ENCODE measurements at places on chromosomes 1 and 21.

GRCh38 chr1:53015508-53015860 lies 46.5 kb upstream of the PODN start:
- DNase-seq, result no peak

DNA sequence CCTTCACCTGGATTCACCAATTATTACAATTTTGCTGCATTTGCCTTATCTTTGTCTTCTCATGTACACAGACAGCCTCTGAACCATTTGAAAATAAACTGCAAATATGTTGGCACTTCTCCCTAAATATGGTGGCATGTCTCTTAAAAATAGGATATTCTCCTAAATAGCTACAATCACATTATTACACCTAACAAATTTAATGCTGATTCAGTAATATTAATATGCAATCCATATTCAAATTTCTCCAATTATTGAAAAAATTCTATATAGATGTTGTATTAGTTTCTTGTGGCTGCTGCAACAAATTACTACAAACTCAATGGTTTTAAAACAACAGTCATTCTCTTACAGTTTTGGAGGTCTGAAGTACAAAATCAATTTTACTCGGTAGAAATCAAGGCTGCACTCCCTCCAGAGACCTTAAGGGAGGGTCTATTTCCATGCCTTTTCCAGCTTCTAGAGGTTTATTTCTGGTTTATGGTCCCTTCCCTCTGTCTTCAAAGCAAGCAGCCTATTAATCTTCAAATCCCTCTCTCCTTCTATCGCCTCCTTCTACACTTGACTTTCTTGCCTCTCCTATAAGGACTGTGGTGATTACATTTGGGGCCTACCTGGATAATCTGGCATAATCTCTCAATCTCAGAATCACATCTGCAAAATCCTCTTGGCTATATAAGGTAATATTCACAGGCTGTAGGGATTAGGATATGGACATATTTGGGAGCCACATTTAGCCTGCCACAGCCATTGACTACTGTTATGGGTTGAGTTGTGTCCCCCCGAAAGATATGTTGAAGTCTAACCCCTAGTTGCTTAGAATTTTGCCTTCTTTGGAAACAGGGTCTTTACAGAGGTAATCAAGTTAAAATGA lies 52.5 kb upstream of the BOLA1 start:
- no peak for DNase-seq

- DNase-seq, result no peak
These were observed 262.8 kb upstream of the USP24 start for GRCh38 chr1:55477953-55478352.

DNA sequence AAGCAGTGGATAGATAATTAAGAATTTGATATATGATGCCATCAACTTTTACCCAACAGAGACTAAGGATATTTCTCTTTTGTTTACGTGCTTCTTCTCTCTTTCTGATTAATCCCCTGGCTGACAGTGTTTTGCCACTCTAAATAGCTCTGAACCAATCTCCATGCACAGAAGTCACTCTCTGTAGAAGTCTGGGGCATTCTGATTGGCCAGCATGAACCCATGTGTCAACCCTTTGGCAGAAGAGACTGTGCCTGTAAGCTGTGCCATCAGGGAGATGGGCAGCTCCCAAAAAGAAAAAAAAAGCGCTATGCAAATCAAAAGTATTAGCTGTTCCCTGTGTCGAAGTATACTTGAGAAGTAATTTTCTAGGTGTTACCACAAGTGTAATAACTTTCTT lies 34.1 kb upstream of the NRIP1 start:
- no peak for DNase-seq

DNA sequence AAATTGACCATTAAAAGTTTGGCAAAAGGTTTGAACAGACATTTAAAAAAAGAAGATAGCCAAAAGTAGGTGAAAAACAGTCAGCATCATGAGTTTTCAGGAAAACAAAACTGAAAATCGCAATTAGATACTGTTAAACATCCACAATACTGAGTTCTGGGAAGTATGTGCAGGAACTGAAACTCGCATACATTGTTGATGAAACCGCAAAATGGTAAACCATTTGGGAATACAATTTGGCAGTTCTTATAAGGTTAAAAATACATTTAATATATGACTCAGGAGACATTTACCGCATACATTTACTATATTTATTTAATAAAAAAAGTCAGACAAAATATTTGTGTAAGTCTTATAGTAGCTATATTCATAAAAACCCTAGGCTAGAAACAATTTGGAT lies 393.2 kb downstream of the COL11A1 start:
- no peak for DNase-seq

DNA sequence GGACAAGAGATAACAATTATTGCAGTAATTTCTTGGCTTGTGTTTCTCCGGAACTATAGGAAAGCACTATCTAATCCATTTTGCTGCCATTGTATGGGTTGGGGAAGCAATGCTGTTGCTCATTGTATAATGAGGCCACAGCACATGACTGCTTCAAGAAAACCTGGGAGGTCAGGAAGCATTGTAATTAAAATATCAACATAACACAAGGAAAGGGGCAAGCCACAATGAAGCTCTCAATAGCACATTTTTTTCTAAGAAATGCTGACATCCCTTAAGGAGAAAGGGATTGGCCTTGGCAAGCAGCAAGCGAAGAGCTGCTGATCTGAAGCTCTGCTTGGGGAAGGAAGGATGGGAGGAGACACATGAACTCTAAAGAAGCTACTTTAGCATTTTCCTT lies 44.0 kb downstream of the PLPP3 start:
- DNase-seq, result no peak
